ENCODE measurements at places on chromosomes 2 and 18. TPM values are rescaled to one million over a fixed set of nuclear protein-coding genes. Genes with fewer than 3 reads are reported as not detected.

DNA sequence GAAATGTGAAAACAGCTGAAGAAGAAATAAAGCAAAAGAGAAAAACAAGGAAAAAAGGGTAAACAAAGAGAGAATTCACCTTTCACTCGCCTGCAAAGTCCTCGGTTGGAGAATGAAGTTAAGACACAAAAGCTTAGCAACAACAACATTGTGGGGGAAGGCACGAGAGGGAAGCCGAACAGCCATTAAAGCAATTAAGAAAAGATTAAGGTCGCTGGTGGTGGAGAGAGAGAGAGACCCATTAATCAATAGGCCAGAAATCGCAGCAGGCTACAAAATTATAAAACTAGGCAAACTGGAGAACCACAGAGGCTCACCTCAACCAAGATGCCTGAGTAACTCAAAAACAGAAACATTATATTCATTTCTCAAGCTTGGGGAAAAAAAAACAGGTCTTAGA lies 120.0 kb upstream of the SIX3 start:
- no peak overlapping the region for H3K27ac ChIP-seq
- no peak for DNase-seq
- H3K27me3 ChIP-seq = no peaks in the 10 kb centered on the region
- no peak overlapping the region for H3K4me3 ChIP-seq

DNA sequence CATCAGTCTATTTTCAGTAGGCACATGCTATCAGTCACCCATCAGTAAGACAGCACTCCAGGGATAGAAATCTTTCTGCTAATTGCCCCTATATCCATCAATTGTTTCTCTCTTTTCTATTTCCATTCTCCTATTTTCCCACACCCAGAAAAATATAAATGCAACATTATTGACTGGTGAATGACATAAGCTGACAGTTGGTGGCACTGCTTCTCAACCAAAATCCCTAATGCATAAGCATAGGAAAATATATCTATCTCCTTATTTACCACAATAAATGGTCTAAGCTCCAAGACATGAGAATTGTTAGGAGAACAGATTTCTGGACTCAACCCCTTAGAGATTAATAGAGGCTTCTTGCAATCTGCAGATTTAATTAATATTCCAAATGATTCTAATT lies 64.0 kb upstream of the REG3A start:
- H3K27ac ChIP-seq = no peak overlapping the region
- H3K36me3 ChIP-seq = no peaks in the 10 kb centered on the region
- H3K4me1 ChIP-seq = no peaks in the 10 kb centered on the region

- DNase-seq = no peak
- no peaks in the 10 kb centered on the region for H3K4me1 ChIP-seq
- no peaks in the 10 kb centered on the region for H3K36me3 ChIP-seq
- no peak overlapping the region for H3K4me3 ChIP-seq
These were observed 10.3 kb upstream of the PDK1 start for GRCh38 chr2:172545408-172546075.

- no peaks in the 10 kb centered on the region for H3K27me3 ChIP-seq
- H3K4me3 ChIP-seq = no peak overlapping the region
- H3K36me3 ChIP-seq = no peaks in the 10 kb centered on the region
- no peaks in the 10 kb centered on the region for H3K4me1 ChIP-seq
- H3K27ac ChIP-seq = no peak overlapping the region
These were observed 18.8 kb downstream of the TACR1 start for GRCh38 chr2:75180476-75180875.

DNA sequence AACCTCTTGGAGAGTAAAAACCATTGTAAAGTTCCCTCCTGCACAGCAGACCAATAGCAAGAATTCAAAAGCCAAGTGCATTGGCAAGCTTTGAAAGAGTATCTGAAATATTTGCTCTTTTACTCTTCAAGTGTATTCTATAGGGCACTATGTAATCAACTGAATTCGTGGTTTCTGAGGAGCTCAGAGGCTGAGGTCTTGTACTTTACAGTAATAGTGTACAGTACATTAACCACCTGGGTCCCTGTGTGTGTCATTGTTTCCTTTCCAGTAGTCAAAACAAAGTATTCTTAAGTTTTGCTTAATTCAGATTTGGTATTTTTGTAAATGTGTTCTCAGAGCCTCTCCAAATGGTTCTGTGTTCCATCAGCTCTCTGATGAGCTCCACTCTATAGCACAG lies 769.7 kb downstream of the LRRTM4 start:
- H3K36me3 ChIP-seq = no peaks in the 10 kb centered on the region
- H3K27ac ChIP-seq = no peak overlapping the region
- H3K4me3 ChIP-seq = no peak overlapping the region
- DNase-seq = no peak

DNA sequence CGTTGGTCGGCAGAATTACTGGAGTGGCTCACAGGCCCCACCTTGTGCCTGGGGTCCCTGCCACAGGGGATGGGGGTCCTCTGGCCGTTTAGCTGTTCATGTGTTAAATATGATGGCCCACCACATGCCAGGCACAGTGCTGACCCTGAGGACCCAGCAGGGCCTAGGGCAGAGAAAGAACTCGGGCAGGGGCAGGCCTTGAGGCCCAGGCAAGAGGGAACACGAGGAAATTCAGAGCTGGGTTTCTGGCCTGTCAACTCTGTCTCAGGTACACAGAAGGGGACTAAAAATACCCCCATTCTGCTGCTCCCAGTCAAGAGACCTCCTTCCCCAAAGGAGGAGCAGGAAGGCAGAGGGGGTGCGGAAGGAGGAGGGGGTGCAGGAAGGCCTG lies 66.2 kb downstream of the DNMT3A start:
- H3K27ac ChIP-seq = peak overlapping the region; percentile 23
- peaks cover 44% of the 10 kb centered on the region for H3K36me3 ChIP-seq
- H3K4me3 ChIP-seq = no peak overlapping the region
- H3K4me1 ChIP-seq = peaks cover 24% of the 10 kb centered on the region
- DNase-seq = peak; percentile 39

DNA sequence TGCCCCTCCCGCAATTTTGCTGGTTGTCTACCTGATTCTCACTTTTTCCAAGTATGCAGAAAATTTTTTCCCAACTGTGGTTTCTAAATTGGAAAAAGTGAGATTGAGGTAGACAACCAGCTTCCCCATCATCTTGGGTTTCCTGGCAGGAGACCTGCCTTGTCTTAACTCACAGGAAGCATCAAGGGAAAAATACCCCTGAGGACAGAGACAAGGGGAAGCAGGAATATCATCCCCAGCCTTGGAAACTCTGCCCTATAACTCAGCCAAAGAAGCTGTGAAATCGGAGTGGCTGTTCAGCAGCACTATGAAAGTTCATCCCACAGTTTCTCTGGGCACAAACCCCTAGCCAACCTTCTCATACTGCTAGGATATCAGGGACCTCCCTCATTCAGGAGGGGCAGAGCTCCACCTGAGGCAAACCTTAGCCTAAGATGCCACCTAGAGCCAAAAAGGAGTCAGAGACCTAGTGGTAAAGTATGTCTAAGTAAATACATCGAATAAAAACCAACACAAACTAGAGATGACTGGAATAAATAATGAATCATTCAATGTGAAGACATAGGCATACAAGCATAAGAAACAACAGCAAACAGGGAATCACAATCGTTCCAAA lies 68.2 kb downstream of the ZSWIM2 start:
- H3K36me3 ChIP-seq = no peaks in the 10 kb centered on the region
- no peak for DNase-seq
- H3K27ac ChIP-seq = no peak overlapping the region
- H3K4me1 ChIP-seq = no peaks in the 10 kb centered on the region
- no peaks in the 10 kb centered on the region for H3K27me3 ChIP-seq
- no peak overlapping the region for H3K4me3 ChIP-seq

- H3K36me3 ChIP-seq = no peaks in the 10 kb centered on the region
- H3K4me1 ChIP-seq = no peaks in the 10 kb centered on the region
- no peak for DNase-seq
- H3K4me3 ChIP-seq = no peak overlapping the region
- H3K27me3 ChIP-seq = no peaks in the 10 kb centered on the region
These were observed 51.0 kb upstream of the BOD1L2 start for GRCh38 chr18:57095884-57096283.

SLC11A1 gene
- 2.2 TPM for total RNA-seq

ACMSD gene
- not detected for total RNA-seq

SKOR2 gene
- not detected for total RNA-seq

Data from psoas muscle (tissue), 8 donors.